Activated T-helper 1 cell treated with anti-CD3 and anti-CD28 coated beads, Interleukin-2, amount 50 U/mL, for 16 hours (primary cell): ENCODE measurements at places on chromosomes 1 and 21.

DNA sequence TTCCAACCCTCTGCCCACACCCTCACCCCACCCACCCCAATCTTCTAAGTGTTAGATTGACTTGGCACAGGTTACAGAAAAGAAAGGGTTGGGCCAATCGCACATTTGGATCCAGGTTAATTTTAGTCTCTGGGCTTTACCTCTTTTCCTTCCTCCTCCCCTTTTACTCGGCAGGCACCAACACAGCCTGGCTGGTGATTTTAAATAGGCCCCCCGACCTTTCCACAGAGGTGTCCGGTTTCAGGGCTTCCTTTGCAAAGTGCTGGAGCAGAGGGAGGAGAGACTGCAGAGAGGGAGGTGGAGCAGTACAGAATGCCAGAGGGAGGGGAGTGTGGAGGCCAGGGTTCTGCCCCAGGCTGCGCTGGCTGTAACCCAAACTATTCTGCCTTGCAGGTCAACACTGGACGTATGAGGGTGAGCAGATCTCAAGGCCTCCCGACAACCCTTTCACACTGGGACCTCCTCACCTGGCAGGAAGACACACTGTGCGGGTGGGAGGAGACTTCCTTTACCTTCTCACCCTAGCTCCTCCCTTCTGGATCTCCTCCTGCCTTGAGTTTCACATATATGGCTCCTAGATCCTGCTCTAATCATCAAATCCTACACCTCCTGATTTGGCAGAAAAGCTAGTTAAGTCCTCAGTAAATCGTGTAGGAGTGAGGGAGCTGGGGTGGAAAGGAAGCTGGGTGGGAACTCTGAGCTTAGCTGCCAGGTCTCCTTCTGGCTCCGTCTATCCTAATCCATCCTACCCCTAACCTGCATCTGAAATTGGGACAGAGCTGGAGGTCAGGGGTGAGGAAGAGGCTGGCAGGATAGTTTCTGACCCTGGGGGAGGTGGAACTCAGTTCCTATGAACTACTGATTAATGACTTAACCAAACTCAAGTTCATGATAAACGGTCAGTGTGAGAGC lies 2.4 kb downstream of the CA14 start:
- no peak for DNase-seq

GRCh38 chr1:213998785-213999184 lies 11.0 kb downstream of the PROX1 start:
- no peak for DNase-seq

DNA sequence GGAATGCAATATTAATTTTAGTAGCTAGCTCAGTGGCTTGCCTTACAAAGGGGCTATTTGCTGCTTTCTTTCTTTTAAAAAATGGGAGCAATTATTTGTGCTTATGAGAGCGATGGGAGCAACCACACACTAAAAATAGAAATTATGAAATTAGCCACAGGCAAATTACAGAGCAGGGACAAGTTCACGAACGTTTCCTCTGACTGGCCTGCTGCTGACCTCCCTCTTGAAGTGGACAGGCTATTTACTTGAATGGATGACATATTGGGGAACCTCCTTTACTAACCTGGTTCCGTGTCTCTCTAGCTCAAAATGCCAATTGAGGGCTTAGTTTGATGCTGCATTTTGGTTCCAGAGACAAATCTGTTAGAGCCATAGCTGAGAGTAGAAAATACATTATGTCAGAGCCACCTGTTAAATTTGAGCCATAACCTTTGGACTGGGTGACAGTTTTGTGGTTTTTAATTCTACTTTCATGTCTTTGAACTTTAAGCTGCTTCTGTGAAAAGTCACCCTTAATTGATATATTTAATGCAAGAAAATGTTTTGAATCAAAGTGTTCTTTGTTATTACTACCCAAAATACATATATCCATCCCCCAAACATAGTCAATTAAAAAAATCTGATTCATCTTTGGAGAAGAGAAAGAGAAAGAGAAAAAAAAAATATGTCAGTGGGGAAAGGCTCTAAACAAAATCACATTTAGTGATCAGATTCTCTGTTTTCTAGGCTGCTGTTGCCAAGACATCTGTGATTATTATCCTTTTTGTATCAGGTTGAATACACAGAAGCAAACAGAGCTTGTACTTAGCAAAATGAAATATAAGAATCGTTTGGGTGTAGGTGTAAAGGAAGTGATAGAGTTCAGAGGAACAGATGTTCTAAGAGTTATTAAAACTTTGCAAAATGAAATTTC lies 351.9 kb downstream of the ADGRL2 start:
- DNase-seq = no peak

DNA sequence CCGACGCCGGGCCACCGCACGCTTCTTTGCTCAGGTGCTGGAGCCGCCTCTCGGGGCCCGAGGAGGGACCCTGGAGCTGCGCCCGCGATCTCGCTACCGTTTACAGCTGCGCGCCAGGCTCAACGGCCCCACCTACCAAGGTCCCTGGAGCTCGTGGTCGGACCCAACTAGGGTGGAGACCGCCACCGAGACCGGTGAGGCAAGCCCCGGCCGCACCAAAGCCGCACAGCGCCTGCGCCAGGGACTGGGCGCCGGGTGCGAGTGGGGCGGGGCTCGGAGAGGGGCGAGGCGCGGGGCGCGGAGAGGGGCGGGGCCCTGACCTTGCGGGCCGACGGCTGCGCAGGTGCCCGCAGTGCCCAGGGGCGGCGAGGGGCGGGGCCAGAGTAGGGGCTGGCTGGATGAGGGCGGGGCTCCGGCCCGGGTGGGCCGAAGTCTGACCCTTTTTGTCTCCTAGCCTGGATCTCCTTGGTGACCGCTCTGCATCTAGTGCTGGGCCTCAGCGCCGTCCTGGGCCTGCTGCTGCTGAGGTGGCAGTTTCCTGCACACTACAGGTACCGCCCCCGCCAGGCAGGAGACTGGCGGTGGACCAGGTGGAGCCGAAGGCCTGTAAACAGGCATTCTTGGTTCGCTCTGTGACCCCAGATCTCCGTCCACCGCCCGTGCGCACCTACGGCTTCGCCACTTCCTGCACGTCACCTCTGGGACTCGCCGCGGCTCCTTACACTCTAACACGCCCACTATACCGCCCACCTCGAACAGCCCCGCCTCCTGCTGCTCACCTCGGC lies 9.8 kb upstream of the CDC20 start:
- peak; percentile 43 for DNase-seq

GRCh38 chr1:37817481-37817880 lies 9.5 kb upstream of the YRDC start:
- no peak for DNase-seq

DNA sequence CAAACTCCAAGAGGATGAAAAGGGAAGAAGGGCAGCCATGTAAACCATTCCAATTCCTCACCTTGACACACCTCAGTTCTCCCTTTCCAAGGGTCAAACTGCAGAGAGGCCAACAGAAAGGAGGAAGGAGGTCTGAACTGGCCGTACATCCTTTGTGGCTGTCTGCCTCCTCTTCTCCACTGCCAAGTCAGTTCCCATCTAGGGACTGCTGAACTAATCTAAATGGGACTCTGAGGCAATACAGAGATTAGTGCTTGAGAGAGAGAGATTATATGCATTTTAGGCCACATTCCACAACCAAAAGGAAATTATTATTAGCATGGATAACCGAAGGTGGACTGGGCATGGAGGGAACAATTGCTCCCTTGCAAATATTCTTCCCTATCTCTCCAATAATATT lies 2.7 kb downstream of the ARHGEF11 start:
- no peak for DNase-seq

- peak; percentile 43 for DNase-seq
Observed at GRCh38 chr1:224623743-224624333, 7.7 kb downstream of the CNIH3 start.

DNA sequence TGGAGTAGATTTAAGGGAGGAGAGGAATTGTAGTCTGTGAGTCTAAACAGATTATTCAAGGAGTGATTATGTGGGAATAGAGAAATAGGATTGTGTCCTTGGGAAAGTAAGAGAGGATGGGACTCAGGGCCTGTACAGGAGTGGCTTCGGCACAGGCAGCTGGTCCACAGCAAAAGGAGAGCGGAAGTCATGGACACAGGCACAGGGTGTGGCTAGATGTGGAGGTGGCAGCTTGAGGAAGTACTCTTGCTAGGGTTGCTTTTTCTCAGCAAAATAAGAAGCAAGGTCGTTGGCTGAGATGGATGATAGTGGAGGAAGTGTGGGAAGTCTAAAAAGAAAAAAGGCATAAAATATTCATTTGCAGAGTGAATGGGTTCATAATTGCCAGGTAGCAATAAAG lies 18.5 kb upstream of the ZNF648 start:
- no peak for DNase-seq

GRCh38 chr1:231630558-231631205 lies 4.1 kb downstream of the DISC1 start:
- no peak for DNase-seq

- DNase-seq = no peak
Observed at GRCh38 chr1:234776876-234777855, 167.2 kb upstream of the IRF2BP2 start.

- no peak for DNase-seq
Observed at GRCh38 chr1:115929881-115930280, 46.4 kb upstream of the SLC22A15 start.

- no peak for DNase-seq
Observed at GRCh38 chr1:67788238-67788790, 45.0 kb downstream of the GNG12 start.
